ENCODE measurements at places on chromosomes 6 and 20.

DNA sequence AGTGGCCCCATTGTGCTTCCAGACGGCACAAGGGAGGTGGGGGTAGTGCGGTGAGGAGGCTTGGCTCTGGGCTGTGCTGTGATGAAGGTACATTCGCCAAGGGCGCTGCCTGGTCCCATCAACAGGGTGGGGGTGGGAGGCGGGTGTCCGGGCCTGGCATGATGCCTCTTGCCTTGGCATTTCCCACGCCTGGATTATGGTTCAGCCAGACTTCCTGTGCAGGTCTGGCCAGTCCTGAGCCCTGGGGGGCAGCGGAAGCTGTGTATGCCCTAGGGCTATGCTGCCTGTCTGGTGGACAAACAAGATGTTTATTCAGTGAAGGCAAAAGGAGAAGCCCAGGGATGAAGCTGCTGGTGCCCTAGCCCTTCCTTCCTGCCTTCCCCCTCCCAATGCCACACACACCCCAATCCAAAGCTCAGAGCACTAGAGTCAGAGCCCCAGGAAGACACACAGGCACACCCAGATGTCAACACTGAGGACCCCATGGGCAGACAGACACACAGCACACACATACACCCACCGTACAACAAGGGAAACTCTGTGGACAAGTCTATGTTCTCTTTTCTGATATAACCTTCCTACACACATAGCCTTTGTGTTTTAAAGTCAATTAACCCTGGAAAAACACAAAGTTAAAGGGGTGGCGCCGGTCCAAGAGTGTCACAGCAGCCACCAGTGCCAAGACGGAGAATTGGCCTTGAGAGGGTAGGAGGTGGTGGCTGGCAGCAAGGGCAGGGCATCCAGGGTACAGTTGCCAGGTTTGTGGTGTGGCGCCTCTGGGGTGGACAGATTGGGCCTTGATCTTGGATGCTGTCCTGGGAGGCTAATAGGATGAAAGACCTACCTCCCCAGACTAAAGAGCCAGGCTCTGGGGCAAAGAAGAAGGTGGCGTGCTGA, 54.7 kb upstream of the SAYSD1 start:
- no peak for DNase-seq

GRCh38 chr6:155832596-155832995, 377.0 kb upstream of the NOX3 start:
- DNase-seq: no peak

DNA sequence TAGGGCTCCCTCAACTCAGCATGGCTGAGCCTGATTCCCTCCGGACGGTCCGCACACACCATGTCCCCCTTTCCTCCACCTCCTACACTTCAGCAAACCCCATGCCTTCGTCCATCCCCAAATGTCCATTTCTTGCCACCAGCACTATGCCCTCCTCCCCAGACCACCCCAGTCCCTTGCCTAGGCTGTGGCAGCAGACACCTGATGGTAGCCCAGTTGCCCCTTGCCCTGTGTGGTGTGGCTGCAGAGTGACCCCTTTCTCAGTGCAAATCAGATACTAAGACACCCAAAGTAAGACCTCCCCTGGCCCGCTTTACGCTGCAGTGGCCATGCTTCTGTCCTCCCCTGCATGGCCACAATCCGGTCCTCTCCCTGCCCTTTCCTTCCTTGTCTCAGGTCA, 34.1 kb upstream of the CD93 start:
- no peak for DNase-seq

DNA sequence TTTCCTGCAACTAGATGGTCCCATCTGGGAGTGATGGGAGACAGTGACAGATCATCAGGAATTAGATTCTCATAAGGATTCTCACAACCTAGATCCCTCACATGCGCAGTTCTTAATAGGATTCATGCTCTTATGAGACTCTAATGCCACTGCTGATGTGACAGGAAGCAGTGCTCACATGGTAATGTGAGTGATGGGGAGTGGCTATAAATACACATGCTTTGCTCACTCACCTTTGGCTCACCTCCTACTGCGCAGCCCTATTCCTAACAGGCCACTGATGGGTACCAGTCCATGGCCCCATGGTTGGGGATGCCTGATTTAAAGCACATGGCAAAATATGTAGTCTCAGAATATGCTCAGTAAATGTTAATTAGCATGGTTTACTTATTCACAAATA, 80.6 kb upstream of the MBOAT1 start:
- DNase-seq: no peak

GRCh38 chr20:43695571-43695970, 28.7 kb downstream of the MYBL2 start:
- DNase-seq: no peak

- no peak for DNase-seq
Measured at GRCh38 chr20:31567380-31567720, 37.7 kb upstream of the ID1 start.

- DNase-seq: no peak
Measured at GRCh38 chr6:160978141-160978901, 13.2 kb upstream of the MAP3K4 start.
